Activated CD4-positive, alpha-beta memory T cell treated with anti-CD3 and anti-CD28 coated beads, Interleukin-2, amount 10 ng/mL, durations not matched to agents 7 days and 5 days (primary cell): ENCODE measurements at places on chromosomes 3 and 15. TPM values are rescaled to one million over a fixed set of nuclear protein-coding genes. Genes with fewer than 3 reads are reported as not detected.

DNA sequence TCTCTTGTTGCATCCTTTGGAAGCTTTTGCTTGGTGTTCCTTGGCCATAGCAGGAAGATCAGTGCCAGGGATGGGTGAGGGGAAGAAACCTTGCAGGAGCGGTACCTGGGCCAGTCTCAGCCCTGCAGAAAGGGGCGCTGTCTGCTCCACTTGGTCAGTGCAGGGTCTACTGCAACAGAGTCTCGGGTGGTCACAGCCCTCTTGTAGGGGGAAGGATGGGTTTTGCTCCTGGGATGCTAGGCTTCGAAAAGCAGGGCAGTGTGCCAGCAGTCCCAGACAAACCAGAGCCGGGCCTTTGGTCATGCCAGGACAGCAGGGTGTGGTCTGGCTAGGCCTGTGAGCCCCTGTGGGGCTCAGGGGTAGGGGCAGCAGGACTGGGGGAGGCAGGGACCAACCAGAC is 186.7 kb downstream of the APBA2 start:
- no peaks in the 10 kb centered on the region for H3K27me3 ChIP-seq
- no peak overlapping the region for H3K4me3 ChIP-seq
- no peaks in the 10 kb centered on the region for H3K36me3 ChIP-seq
- H3K27ac ChIP-seq = no peak overlapping the region

DNA sequence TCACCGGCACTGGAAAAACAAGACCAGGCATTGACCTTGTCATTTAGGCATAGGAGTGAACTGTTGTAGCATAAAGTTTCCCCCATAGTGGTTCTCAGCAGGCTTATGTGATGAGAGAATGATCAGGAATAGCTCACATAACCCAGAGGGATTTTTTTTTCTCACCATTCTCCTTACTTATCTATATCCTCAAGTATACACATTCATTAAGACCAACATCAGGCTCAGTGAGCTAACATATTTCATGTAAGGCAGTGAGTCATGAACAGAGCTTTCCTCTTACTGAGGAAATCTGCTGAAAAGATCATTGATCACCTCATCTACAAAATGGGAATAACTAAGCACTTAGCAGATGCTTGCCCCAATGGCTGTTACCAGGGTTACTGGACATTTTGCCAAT is 396.6 kb upstream of the TMCO5A start:
- H3K27ac ChIP-seq = no peak overlapping the region
- no peaks in the 10 kb centered on the region for H3K27me3 ChIP-seq
- H3K36me3 ChIP-seq = no peaks in the 10 kb centered on the region
- H3K4me3 ChIP-seq = no peak overlapping the region
- DNase-seq = no peak

- no peak overlapping the region for H3K4me3 ChIP-seq
- H3K27me3 ChIP-seq = peaks cover 2% of the 10 kb centered on the region
- H3K27ac ChIP-seq = no peak overlapping the region
- no peaks in the 10 kb centered on the region for H3K36me3 ChIP-seq
- H3K4me1 ChIP-seq = no peaks in the 10 kb centered on the region
Measured at GRCh38 chr15:93366387-93367100, 277.5 kb upstream of the RGMA start.

DNA sequence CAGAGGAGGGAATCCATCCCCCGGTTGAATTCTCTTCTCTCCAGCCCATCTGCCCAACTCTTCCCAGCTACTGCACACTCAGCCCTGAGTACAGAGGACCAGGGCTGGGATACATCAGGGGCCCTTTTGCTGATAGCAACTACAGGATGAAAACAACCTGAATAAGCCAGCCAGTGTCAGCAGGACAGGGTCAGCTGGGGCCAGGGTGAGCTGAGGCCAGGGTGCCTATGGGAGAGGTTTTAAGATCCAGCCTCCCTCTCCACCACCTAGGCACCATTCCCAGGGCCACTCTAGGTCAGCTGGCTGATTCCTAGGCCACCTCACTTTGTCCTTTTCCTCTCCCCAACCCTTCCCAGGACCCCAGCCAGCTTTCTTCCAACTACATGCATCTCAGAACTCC is 83.8 kb downstream of the MRPL46 start:
- H3K36me3 ChIP-seq = no peaks in the 10 kb centered on the region
- H3K4me1 ChIP-seq = peaks cover 2% of the 10 kb centered on the region
- peaks cover 8% of the 10 kb centered on the region for H3K27me3 ChIP-seq
- DNase-seq = no peak
- H3K27ac ChIP-seq = no peak overlapping the region
- H3K4me3 ChIP-seq = no peak overlapping the region

DNA sequence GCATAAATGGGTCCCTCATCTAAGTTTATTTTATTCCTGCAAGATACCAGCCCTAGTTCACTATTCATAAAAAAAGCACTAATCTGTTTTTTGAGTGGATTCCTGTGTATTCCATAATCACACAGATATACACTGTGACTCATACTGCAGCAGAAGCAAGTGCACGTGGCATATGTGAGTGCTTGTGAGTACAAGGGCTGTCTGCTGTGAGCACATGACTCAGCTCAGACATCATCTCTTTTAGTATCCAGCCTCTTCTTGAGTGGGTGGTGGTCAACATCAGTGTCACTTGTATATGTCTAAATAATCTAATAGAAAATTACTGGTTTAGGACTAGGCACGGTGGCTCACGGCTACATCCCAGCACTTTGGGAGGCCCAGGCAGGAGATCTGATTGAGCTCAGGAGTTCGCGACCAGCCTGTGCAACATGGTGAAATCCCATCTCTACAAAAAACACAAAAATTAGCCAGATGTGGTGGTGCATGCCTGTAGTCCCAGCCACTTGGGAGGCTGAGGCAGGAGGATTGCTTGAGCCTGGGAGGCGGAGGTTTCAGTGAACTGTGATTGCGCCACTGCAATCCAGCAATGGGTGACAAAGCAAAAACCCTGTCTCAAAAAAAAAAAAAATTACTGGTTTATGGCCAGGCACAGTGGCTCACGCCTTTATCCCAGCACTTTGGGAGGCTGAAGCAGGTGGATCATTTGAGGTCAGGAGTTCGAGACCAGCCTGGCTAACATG is 49.8 kb downstream of the NIPA2 start:
- no peak overlapping the region for H3K27ac ChIP-seq
- no peaks in the 10 kb centered on the region for H3K27me3 ChIP-seq
- DNase-seq = no peak
- H3K36me3 ChIP-seq = no peaks in the 10 kb centered on the region
- H3K4me1 ChIP-seq = peaks cover 11% of the 10 kb centered on the region

Gene LIPH
- total RNA-seq = not detected

Gene ROBO2
- not detected for total RNA-seq

DNA sequence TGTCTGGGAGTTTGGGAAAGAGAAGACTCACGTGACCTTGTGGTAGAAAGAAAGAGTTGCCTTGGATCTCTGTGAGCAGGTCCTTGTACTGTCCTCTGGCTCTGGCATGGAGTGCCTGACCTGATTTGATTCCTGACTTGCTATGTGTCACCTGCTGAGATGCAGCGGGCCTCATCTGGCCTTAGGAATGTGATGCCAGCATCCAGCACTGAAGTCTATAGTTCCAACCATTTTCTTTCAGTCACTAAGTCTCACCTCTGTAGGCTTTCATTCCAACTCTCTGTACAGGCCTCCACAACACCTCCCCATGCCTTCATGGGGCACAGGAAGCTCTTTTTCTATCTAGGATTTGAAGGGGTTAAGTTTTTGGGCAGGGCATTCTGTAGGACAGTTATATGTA is 12.1 kb upstream of the OXSR1 start:
- H3K4me3 ChIP-seq = no peak overlapping the region
- peaks cover 54% of the 10 kb centered on the region for H3K4me1 ChIP-seq
- no peak for DNase-seq
- peak overlapping the region; percentile 59 for H3K27ac ChIP-seq

DNA sequence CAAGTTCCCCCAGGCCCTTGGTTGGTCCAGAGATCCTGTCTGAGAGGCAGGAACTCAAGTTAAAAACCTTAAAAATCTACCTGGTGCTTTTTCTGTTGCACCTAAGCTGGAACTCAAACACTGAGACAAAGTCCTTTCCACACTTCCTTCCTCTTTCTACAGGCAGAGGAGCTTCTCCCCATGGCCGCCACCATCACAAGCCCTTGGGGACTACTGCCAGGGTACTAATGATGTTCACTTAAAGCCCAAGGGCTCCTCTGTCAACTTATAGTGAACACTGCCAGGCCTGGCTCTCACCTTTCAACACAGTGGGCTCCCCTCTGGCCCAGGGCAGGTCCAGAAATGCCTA is 26.0 kb downstream of the TM4SF18 start:
- no peak overlapping the region for H3K27ac ChIP-seq
- H3K4me1 ChIP-seq = no peaks in the 10 kb centered on the region
- no peak overlapping the region for H3K4me3 ChIP-seq
- DNase-seq = no peak
- H3K36me3 ChIP-seq = no peaks in the 10 kb centered on the region

Gene GOLGA8N
- total RNA-seq = 13.2 TPM

DNA sequence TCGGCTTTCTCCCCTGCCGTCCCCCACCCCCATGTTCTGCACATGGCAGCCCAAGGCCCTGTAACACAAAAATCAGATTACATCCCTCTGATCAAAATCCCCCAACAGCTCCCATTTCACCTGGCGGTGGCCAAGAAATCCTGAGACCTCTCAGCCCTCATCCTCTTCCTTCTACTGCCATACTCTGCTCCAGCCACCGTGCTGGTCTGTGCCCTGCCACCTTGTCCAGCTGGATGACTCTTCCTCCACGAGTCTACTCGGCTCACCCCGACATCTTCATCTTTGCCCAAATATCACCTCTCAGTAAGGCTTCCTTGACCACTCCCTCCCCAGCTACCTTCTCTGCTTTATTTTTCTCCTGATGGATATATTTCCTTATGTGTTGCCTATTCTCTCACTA is 3.1 kb downstream of the CCDC51 start:
- H3K4me3 ChIP-seq = no peak overlapping the region
- H3K27me3 ChIP-seq = no peaks in the 10 kb centered on the region
- H3K36me3 ChIP-seq = peaks cover 32% of the 10 kb centered on the region
- H3K4me1 ChIP-seq = peaks cover 42% of the 10 kb centered on the region
- no peak overlapping the region for H3K27ac ChIP-seq

DNA sequence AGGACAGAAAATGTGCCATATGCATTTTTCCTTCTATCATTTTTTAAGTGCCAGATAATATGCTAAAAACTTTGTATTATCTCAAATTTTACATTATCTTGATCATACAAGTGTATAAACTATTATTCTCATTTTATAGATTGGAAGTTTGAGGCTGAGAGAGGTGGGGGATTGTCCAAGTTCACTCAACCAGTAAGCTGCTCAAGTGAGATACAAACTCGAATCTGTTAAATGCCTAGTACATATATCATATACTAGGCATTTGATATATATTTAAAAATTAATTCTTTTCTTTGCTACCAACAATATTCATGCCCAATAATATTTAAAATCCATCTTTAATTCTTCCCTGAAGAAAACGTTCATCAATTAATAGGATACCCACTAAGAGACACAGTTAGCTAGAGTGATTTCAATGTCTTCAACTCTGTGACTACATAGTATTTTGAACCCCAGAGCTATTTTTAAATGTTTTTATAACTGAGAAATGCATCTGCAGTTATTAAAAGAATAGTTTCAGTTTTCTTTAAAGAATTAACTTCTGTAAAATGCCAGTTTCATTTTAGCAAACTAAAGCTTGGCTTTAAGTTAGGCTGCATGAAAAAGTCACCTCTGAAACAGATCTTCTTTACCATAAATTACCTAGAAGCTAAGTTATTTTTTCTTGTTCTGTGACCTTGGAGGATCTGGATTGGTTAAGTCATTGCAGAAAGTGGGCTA is 40.4 kb downstream of the IQCB1 start:
- H3K4me3 ChIP-seq = no peak overlapping the region
- H3K4me1 ChIP-seq = no peaks in the 10 kb centered on the region
- H3K36me3 ChIP-seq = peaks cover 44% of the 10 kb centered on the region
- no peak overlapping the region for H3K27ac ChIP-seq
- no peaks in the 10 kb centered on the region for H3K27me3 ChIP-seq

Gene CDHR4
- total RNA-seq = not detected

- no peaks in the 10 kb centered on the region for H3K27me3 ChIP-seq
- H3K4me3 ChIP-seq = peak overlapping the region; percentile 6
Measured at GRCh38 chr15:34327906-34328305, 9.7 kb downstream of the SLC12A6 start.

GRCh38 chr3:177476495-177476894 is 279.2 kb upstream of the TBL1XR1 start:
- H3K27ac ChIP-seq = no peak overlapping the region
- no peak overlapping the region for H3K4me3 ChIP-seq
- DNase-seq = no peak
- H3K36me3 ChIP-seq = no peaks in the 10 kb centered on the region

Gene KCNMB3
- total RNA-seq = 0.60 TPM

- H3K27ac ChIP-seq = no peak overlapping the region
- H3K36me3 ChIP-seq = no peaks in the 10 kb centered on the region
- no peak overlapping the region for H3K4me3 ChIP-seq
- peaks cover 17% of the 10 kb centered on the region for H3K27me3 ChIP-seq
- no peak for DNase-seq
Measured at GRCh38 chr3:197337656-197338055, 39.2 kb upstream of the DLG1 start.

- no peak overlapping the region for H3K27ac ChIP-seq
- H3K27me3 ChIP-seq = peaks cover 50% of the 10 kb centered on the region
- no peak for DNase-seq
- H3K36me3 ChIP-seq = no peaks in the 10 kb centered on the region
- peaks cover 15% of the 10 kb centered on the region for H3K4me1 ChIP-seq
Measured at GRCh38 chr15:81108427-81108826, 25.6 kb upstream of the CFAP161 start.

Gene NIT2
- 36.8 TPM for total RNA-seq

DNA sequence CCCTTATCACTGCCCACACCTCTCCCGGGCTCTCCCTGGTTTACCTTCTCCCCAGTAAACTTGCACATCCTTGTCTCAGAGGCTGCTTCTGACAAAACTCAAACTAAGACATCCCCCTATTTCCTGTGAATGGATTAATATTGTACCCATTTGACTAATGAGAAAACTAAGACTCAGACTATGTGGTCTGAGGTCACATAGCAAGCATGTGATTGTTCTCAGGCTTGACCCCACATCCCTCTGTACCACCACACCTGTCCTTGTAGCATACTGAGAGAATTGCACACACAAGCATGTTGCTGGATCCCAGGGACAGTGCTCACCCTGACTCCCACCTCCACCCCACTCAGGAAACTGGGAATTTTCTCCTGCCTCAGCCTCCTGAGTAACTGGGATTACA is 90.7 kb upstream of the HES1 start:
- H3K4me1 ChIP-seq = peaks cover 2% of the 10 kb centered on the region
- H3K27ac ChIP-seq = no peak overlapping the region
- DNase-seq = no peak
- H3K4me3 ChIP-seq = no peak overlapping the region
- H3K36me3 ChIP-seq = peaks cover 3% of the 10 kb centered on the region

- no peak for DNase-seq
- H3K4me1 ChIP-seq = peaks cover 32% of the 10 kb centered on the region
- peaks cover 10% of the 10 kb centered on the region for H3K36me3 ChIP-seq
- H3K4me3 ChIP-seq = no peak overlapping the region
Measured at GRCh38 chr3:177106184-177106583, 91.1 kb downstream of the TBL1XR1 start.

GRCh38 chr3:39275052-39275451 is 4.8 kb downstream of the CX3CR1 start:
- peaks cover 8% of the 10 kb centered on the region for H3K36me3 ChIP-seq
- peaks cover 11% of the 10 kb centered on the region for H3K27me3 ChIP-seq
- H3K4me1 ChIP-seq = peaks cover 53% of the 10 kb centered on the region
- H3K4me3 ChIP-seq = no peak overlapping the region

Gene UNC13C
- not detected for total RNA-seq
